Neural crest cell (in vitro differentiated cells): ENCODE measurements at places on chromosomes 4 and X.
A peak's percentile ranks its signal among the peaks of the same experiment; 100 is the strongest.

GRCh38 chrX:148161701-148162100, 180.6 kb downstream of the FMR1NB start:
- no peaks in the 10 kb centered on the region for H3K4me1 ChIP-seq
- DNase-seq = no peak
- no peak overlapping the region for H3K27ac ChIP-seq
- H3K27me3 ChIP-seq = no peaks in the 10 kb centered on the region

- H3K4me3 ChIP-seq = no peak overlapping the region
- no peaks in the 10 kb centered on the region for H3K27me3 ChIP-seq
- no peak for DNase-seq
- no peak overlapping the region for H3K27ac ChIP-seq
- H3K4me1 ChIP-seq = no peaks in the 10 kb centered on the region
Observed at GRCh38 chrX:129572422-129572821, 32.4 kb downstream of the OCRL start.

DNA sequence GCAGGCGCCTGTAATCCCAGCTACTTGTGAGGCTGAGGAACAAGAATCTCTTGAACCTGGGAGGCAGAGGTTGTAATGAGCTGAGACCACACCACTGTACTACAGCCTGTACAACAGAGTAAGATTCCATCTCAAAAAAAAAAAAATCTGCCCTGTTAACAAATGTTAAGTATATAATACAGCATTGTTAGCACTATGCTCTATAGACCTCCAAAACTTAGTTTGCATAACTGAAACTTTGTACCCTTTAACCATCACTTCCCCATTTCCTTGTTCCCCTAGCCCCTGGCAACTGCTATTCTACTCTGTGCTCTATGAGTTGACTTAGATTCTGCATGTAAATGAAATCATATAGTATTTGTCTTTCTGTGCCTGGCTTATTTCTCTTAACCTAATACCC, 76.7 kb downstream of the TAB3 start:
- no peak overlapping the region for H3K4me3 ChIP-seq
- H3K36me3 ChIP-seq = no peaks in the 10 kb centered on the region
- H3K27me3 ChIP-seq = no peaks in the 10 kb centered on the region

- no peaks in the 10 kb centered on the region for H3K4me1 ChIP-seq
- H3K27me3 ChIP-seq = peaks cover 27% of the 10 kb centered on the region
- H3K4me3 ChIP-seq = no peak overlapping the region
- no peaks in the 10 kb centered on the region for H3K36me3 ChIP-seq
- no peak overlapping the region for H3K27ac ChIP-seq
- no peak for DNase-seq
Observed at GRCh38 chr4:1556541-1557220, 127.4 kb downstream of the FAM53A start.

GRCh38 chrX:72041176-72041575, 90.5 kb downstream of the RTL5 start:
- H3K4me1 ChIP-seq = peaks cover 10% of the 10 kb centered on the region
- no peaks in the 10 kb centered on the region for H3K27me3 ChIP-seq
- no peak for DNase-seq
- H3K27ac ChIP-seq = no peak overlapping the region

- H3K27me3 ChIP-seq = no peaks in the 10 kb centered on the region
- peaks cover 11% of the 10 kb centered on the region for H3K36me3 ChIP-seq
Observed at GRCh38 chrX:150759568-150760416, 66.6 kb downstream of the MTMR1 start.

GRCh38 chrX:12210971-12211370, 72.7 kb downstream of the FRMPD4 start:
- H3K27ac ChIP-seq = no peak overlapping the region
- no peak for DNase-seq
- H3K36me3 ChIP-seq = no peaks in the 10 kb centered on the region
- H3K27me3 ChIP-seq = no peaks in the 10 kb centered on the region
- no peak overlapping the region for H3K4me3 ChIP-seq
- no peaks in the 10 kb centered on the region for H3K4me1 ChIP-seq

DNA sequence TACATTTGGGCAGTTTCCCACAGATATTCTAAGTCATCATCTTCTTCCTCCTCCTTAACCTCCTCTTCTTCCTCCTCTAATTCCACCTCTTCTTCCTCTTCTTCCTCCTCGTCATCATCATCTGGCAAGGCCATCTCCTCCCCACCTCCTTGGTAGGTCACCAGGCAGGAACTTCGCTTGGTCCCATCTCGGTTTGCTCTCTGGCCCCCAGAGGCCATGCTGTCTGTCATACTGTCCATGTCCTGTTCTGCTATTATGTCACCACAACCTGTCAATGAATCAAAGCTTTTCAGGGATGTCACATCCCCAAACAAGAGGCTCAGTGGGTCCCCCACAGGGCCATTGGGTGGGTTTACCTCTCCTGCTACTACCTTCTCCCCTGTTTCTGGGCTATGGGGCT, 13.5 kb downstream of the AMER1 start:
- peaks cover 11% of the 10 kb centered on the region for H3K36me3 ChIP-seq
- peak overlapping the region; percentile 14 for H3K27ac ChIP-seq
- DNase-seq = no peak
- no peaks in the 10 kb centered on the region for H3K27me3 ChIP-seq

GRCh38 chr4:4411906-4412305, 25.0 kb downstream of the NSG1 start:
- DNase-seq = no peak
- H3K27me3 ChIP-seq = no peaks in the 10 kb centered on the region
- H3K36me3 ChIP-seq = peaks cover 3% of the 10 kb centered on the region
- no peaks in the 10 kb centered on the region for H3K4me1 ChIP-seq

DNA sequence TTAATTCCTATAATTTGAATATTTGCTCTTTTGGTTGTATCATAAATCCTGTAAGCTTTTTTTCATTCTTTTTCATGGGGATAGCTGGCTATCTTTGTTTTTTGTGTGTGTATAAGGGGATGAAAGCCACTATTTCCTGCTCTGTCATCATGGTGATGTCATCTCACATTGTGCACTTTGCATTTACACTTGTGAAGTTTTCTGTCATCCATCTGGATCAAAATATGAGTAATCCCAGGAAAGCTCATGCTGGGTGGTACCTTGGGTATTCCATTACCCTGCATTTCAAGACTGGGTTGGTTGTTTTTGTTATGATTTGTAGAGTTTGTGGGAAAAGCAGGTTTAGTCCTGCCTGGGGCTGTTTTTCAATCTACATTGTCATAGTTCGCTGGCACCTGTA, 367.3 kb downstream of the CHIC1 start:
- no peaks in the 10 kb centered on the region for H3K27me3 ChIP-seq
- no peaks in the 10 kb centered on the region for H3K4me1 ChIP-seq
- H3K36me3 ChIP-seq = no peaks in the 10 kb centered on the region
- no peak overlapping the region for H3K4me3 ChIP-seq
- no peak overlapping the region for H3K27ac ChIP-seq

GRCh38 chr4:73847526-73848182, 5.4 kb upstream of the PF4V1 start:
- H3K36me3 ChIP-seq = no peaks in the 10 kb centered on the region
- no peak overlapping the region for H3K4me3 ChIP-seq
- H3K4me1 ChIP-seq = no peaks in the 10 kb centered on the region
- no peak overlapping the region for H3K27ac ChIP-seq
- DNase-seq = no peak
- peaks cover 15% of the 10 kb centered on the region for H3K27me3 ChIP-seq

DNA sequence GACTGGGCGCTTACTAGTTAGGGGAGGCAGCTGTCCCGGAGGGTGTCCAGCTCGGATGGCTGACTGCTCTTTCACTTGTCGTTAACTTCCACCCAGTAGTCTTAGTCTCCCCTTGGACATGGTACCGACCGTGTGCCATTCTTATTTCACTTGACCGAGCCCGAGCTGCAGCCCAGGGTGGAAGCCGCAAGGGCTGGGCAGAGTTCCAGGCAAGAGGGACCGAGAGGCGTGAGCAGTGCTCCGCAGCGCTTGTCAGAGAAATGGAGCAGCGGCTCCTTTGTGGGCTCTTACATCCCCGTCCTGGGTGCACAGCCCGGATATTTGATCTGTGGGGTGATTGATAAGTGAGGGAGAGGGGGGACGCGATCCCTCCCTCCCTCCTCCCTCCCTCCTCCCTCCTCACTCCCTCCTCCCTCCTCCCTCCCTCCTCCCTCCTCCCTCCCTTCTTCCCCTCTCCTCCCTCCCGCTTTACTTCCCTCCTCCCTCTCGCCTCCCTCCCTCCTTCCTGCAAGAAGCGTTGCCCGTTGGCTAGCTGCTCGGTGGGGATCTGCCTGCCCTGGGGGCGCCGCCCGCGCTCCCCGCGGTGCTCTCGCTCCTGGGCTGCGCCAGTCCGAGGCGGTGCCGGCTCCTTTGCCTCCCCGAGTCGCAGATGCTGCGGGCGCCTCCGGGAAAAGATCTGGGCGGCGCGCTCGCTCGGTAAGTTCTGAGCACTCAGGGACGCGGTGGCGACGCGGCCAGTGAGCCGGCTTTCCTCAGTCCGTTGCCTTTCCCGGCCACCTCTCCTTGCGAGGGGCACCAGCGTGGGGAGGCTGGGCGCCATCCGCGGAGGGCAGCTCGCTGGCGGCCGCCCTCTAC, at the start of gene SLITRK2:
TSS of gene SLITRK2 (plus strand) at position 499 of the 855 bp plus-strand sequence. CDS start 4,597 bp downstream, outside the sequence.
- H3K4me3 ChIP-seq = peak within 1 kb of the TSS; percentile 88
- peaks cover 86% of the 10 kb centered on the region for H3K27me3 ChIP-seq
- H3K27ac ChIP-seq = peak within 1 kb of the TSS; percentile 89
- H3K4me1 ChIP-seq = peaks cover 34% of the 10 kb centered on the region
- no peaks in the 10 kb centered on the region for H3K36me3 ChIP-seq

GRCh38 chr4:114378305-114378903, 220.2 kb upstream of the UGT8 start:
- H3K27ac ChIP-seq = no peak overlapping the region
- H3K4me1 ChIP-seq = no peaks in the 10 kb centered on the region
- no peaks in the 10 kb centered on the region for H3K36me3 ChIP-seq

DNA sequence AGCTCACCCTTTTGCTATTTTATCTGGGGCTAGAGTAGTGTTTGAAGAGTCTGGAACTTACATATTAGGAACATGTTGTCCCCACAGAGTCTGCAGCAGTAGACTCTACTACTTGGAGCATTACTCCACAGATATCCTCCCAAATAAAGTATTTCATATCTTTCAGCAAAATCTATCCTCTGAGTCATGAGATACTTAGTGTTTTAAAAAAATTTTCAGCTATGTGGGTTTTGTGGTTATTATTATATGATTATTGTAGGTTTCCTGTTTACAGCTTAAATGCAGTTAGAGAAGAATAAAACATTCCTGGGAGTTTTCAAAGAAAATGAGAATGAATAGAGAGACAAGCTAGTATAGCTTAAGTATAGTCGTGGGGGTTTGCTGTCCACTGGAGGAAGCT, 30.9 kb downstream of the PAGE2 start:
- no peak overlapping the region for H3K27ac ChIP-seq
- peaks cover 26% of the 10 kb centered on the region for H3K4me1 ChIP-seq
- H3K27me3 ChIP-seq = no peaks in the 10 kb centered on the region
- DNase-seq = no peak
- no peak overlapping the region for H3K4me3 ChIP-seq
- no peaks in the 10 kb centered on the region for H3K36me3 ChIP-seq

- H3K36me3 ChIP-seq = no peaks in the 10 kb centered on the region
- no peak overlapping the region for H3K27ac ChIP-seq
- no peak for DNase-seq
- no peaks in the 10 kb centered on the region for H3K27me3 ChIP-seq
- H3K4me3 ChIP-seq = no peak overlapping the region
- H3K4me1 ChIP-seq = no peaks in the 10 kb centered on the region
Observed at GRCh38 chr4:73679836-73680235, 59.6 kb upstream of the RASSF6 start.

DNA sequence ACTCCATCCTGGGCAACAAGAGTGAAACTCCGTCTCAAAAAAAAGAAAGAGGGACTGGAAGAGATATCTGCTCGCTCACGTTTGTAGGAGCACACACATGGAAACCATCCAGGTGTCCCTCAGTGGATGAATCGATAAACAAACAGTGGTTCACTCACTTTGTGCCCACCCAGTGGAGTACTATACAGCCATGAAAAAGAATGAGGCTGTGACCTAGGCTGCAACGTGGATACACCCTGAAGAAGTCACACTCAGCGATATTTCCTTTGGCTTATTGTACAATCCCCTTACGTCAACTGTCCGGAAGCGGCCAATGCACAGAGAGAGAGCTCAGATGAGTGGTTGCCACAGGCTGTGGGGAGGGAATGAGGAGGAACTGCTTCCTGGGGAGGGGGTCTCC, 82.3 kb upstream of the PPP2R3B start:
- DNase-seq = no peak
- no peak overlapping the region for H3K27ac ChIP-seq
- H3K4me1 ChIP-seq = no peaks in the 10 kb centered on the region
- no peak overlapping the region for H3K4me3 ChIP-seq
- H3K27me3 ChIP-seq = no peaks in the 10 kb centered on the region

- H3K27ac ChIP-seq = no peak overlapping the region
- H3K27me3 ChIP-seq = no peaks in the 10 kb centered on the region
- H3K4me3 ChIP-seq = no peak overlapping the region
- peak; percentile 69 for DNase-seq
- H3K4me1 ChIP-seq = peaks cover 11% of the 10 kb centered on the region
- peaks cover 9% of the 10 kb centered on the region for H3K36me3 ChIP-seq
Observed at GRCh38 chr4:87679449-87680169, 29.5 kb downstream of the DMP1 start.

- H3K4me3 ChIP-seq = no peak overlapping the region
- DNase-seq = no peak
- H3K36me3 ChIP-seq = no peaks in the 10 kb centered on the region
- H3K27ac ChIP-seq = peak overlapping the region; percentile 85
- H3K4me1 ChIP-seq = peaks cover 39% of the 10 kb centered on the region
- no peaks in the 10 kb centered on the region for H3K27me3 ChIP-seq
Observed at GRCh38 chr4:123485601-123486000, 89.0 kb downstream of the SPRY1 start.

DNA sequence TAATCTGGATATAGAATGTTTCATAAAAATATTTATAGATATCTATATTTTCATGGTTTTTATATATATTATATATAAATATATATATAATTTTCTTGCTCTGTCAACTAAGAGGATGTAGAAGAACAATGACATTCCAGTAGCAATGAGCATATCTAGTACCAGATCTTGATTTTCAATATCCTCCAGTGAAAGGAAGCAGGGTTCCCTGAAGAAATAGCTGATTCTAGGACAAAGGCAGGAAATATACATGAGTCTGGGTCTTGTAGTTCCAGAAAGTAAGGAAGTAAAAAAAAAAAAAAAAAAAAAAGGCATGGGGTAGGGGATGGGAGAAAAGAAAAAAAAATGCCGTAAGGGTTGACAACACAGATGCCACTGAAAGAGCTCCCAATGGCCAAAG, 241.4 kb downstream of the RASL11B start:
- H3K27me3 ChIP-seq = no peaks in the 10 kb centered on the region
- no peaks in the 10 kb centered on the region for H3K4me1 ChIP-seq
- DNase-seq = no peak
- no peak overlapping the region for H3K4me3 ChIP-seq
- no peak overlapping the region for H3K27ac ChIP-seq
- peaks cover 10% of the 10 kb centered on the region for H3K36me3 ChIP-seq

DNA sequence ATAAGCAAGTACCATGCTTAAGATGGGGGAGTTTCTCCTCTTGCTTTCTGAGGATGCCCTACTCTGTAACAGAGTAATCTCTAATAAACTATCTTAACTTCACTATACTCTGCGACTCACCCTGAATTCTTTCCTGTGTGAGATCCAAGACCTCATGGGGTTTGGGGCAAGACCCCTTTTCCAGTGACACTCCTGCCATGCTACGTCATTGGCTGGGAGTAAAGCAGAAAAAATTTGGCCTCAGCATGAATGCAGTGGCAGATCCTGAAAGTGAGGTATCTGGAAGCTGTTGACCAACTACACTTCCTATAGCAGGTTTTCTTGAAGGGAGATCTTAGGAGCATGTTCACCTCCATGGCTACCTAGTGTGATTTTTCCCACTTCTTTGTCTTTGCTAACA, 109.1 kb upstream of the MED14 start:
- peak overlapping the region; percentile 76 for H3K27ac ChIP-seq
- no peak overlapping the region for H3K4me3 ChIP-seq
- peaks cover 21% of the 10 kb centered on the region for H3K36me3 ChIP-seq
- peaks cover 38% of the 10 kb centered on the region for H3K4me1 ChIP-seq
- DNase-seq = no peak
- H3K27me3 ChIP-seq = no peaks in the 10 kb centered on the region

GRCh38 chr4:53844551-53844950, 219.9 kb downstream of the CHIC2 start:
- no peaks in the 10 kb centered on the region for H3K27me3 ChIP-seq
- H3K36me3 ChIP-seq = no peaks in the 10 kb centered on the region
- peaks cover 19% of the 10 kb centered on the region for H3K4me1 ChIP-seq
